Head of caudate nucleus (tissue), 42 donors: ENCODE measurements at places on chromosomes 11 and 22.

DNA sequence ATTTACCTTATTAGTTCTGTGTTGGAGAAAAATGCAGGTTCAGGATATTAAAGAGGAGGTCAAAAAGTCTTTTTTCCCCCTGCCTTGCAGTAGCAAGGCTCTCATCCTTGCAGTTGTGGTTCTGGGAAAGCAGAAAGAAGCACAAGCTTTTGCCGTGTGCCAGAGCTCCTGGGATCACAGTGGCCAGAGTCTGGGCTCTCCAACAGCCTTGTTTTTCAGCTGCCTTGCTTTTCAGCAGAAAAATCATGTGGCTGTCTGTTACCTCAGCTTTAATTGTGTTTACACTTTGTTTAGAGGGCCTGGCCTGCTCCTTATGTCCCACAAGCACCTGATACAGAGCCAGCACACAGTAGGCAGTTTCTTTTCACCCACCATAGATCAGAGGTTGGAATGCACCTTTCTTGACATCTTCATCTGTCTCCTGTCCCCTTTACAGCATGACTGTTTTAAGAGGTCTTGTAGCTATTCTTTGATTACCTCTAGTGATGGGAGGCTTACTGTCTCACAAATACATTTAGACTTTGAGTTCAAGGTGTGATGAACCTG lies 67.5 kb downstream of the TEAD1 start:
- no peak for DNase-seq

DNA sequence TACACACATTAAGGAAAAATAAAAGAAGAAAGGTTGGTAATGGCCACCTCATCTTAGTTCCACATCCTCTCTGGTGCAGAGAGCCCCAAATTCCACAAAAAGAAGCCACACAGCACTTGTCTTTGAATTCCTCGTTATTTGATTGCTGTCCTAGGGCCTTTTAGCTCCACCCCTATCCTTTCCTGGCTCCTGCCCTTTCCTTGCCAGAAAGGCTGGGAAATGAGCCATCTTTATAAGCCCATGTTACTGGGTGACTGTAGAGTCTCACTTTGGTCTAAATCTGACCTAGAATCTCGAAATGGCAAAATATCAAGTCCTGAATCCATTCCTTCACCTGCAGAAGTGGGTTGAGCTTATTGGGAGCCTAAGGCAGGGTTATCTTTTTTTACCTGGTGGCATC lies 4.3 kb upstream of the TMEM132A start:
- DNase-seq = no peak

DNA sequence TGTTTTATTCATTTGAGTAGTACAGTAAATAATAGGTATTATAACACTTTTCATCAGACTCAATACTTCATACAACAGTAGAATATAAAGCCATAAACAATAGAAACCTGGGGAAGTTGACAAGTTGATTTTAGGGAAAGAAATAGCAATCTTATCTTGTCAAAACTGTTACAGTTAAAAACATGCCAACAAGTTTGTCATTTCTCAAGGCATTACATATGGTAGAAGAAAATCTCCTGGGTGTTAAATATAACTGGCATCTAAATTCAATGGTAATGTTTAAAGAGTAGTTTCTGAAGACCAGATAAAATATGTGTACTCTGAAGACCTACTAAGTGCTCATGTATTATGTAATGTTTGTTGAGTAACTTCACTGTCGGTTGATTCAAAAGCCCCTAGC lies 75.1 kb downstream of the LRRC4C start:
- no peak for DNase-seq

DNA sequence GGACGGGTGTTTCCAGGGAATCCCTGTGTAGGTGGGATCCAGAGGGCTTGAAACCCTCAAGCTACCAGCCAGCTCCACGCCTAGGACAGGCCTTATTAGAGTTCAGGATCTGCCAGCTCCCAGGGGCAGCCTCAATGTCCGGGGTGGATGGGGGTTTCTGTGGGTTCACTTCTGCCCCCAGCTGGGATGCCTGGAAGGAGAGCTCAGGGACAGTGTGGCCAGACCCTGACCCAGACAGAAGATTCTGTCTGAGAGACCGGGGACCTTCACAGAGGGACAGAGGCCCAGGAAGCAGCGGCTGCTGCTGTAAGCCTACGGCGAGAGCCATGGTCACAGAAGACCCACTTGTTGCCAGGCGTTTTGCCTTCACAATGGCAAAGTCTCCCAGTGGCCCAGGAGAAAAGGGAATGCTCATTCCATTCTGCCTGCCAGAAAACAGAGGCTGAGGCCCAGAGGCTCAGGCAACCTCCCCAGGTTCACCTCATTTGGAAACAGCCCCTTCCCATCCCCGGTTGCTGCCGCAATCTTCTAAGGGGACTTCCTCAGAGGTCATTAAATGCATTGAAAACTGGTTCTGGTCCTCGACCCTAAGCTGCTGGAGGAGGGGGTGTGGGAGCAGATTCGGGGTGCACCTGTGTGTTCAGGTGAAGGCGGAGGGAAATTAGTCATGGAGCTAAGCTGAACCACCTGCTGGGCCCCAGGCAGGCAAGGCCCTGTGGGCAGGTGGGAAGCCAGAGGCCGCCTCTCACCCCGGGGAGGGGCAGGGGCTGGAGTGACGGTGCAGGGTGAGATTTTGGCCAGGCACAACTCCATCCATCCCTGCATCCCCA lies 4.9 kb upstream of the KRTAP5-6 start:
- DNase-seq = no peak

DNA sequence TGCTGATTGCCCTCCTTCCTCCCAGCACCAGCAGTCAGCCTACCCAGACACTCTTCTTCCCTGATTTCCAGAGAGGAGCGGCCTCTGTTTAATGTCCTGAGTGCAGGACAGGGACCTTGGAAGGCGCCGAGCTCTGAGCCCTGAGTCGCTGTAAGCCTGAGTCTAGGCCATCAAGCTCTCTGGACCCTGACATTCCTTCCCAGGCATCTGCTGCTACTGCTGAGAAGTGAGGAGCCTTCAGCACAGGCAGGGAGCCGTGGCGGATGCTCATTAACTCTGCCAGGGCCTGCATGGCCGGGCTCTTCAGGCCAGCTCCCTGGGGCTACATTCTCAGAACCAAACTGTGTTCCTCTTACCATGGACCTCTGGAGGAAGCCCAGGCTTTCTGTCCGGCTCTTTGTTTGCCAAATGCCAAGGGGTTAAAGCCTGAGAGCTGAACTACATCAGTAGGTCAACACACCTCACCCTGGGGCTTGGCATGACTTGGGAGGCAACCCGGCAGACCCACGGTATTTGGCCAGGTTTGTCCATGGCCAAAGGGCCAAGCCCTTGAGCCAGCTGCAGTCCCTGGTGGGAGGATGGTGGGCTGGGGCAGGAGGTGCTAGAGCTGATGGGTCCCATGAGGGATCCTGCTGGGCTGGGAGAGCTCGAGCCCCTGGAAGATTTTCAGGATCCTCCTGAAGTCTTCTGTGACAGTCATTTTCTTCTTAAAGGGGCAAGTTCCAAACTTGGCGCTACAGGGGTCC lies 721.4 kb downstream of the BRD1 start:
- DNase-seq = no peak

DNA sequence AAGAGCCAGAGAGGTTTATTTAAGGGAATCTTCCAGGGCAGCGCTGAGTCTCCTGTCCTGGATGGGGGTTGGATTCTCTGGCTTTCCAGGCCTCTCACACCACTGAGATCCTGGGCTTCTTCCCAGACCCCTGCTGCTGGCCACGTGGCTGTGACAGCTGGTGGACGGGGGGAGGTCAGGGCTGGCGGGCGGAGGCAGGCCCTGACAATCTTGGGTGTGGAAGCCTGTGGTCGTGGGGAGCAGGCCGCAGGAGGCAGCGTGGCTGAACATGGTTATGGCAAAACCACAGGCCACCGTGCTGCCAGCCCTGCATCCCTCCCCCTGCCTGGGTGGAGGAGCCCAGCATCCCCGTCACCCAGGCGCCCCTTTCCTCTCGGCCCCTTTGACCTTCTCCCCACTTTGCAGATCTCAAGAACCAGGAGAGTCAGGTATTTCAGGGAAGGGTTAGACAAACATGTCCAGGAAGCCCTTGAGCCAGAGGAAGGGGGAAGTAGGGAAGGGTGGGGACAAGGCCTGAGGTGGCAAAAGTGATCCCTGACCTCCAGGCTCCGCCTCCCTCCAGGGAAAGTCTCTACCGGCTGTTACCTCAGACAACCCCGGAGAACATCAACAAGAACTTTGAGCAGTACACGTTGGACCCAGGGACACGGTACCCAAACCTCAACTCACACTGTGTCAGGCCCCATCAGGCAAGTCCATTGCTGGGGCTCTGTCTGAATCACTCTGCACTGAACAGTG lies 111.8 kb downstream of the MICAL2 start:
- peak; percentile 44 for DNase-seq

GRCh38 chr11:114036147-114036811 lies 23.2 kb upstream of the ZBTB16 start:
- peak; percentile 69 for DNase-seq

- no peak for DNase-seq
Observed at GRCh38 chr11:67486481-67487195, 3.8 kb downstream of the AIP start.

DNA sequence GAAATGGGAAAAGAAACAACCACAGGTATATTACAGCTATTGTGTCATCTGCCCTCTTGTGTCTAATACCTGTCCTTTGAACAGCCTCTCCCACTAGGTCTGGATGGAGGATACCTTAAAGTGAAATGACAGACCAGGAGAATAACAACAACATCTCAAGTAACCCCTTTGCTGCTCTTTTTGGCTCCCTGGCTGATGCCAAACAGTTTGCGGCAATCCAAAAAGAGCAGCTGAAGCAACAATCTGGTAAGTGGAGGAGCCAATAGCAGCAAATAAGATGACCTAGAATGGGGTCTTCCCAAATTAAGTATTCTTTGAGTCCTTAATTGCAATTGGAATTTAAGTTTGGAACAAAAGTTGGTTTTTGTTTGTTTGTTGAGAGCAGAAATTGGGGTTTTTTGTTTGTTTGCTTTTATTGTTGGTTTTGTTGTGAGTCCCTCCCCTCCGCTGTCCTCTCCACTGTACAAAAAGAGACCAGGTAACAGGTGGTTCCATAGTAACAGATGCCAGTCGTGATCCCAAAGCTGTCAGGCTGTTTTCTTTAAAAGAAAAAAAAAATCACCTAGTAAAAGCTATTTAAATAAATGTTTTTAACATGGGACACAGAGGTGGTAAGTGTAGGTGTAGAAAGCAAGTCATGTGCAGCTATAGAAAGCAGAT lies 5.7 kb downstream of the UBE4A start:
- DNase-seq = no peak

DNA sequence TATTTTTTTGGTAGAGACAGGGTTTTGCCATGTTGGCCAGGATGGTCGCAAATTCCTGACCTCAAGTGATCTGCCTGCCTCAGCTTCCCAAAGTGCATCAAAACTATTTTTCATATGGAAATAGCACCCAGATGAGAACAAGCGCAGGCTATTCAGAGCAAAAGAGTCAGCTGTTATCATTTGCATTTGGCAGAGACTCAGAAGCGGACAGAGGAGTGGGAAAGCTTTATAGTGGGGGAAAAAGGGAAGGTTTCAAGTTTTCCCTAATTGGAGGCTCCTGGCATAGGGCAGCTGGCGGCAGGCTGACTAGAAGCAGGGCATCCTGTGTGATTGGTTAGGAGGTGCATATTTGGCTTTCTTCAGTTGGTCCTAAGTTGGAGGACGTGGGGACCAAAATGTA lies 20.2 kb downstream of the ATG13 start:
- DNase-seq = no peak

- DNase-seq = no peak
Observed at GRCh38 chr11:5198285-5198684, 2.2 kb downstream of the OR51V1 start.

GRCh38 chr22:21917181-21917958 lies 35.3 kb downstream of the PPM1F start:
- DNase-seq = peak; percentile 55

- no peak for DNase-seq
Observed at GRCh38 chr11:17635551-17635938, 83.8 kb upstream of the MYOD1 start.

- peak; percentile 33 for DNase-seq
Observed at GRCh38 chr11:13776134-13776815, 107.8 kb downstream of the FAR1 start.

- no peak for DNase-seq
Observed at GRCh38 chr11:62962391-62962790, 22.4 kb downstream of the SLC22A6 start.

DNA sequence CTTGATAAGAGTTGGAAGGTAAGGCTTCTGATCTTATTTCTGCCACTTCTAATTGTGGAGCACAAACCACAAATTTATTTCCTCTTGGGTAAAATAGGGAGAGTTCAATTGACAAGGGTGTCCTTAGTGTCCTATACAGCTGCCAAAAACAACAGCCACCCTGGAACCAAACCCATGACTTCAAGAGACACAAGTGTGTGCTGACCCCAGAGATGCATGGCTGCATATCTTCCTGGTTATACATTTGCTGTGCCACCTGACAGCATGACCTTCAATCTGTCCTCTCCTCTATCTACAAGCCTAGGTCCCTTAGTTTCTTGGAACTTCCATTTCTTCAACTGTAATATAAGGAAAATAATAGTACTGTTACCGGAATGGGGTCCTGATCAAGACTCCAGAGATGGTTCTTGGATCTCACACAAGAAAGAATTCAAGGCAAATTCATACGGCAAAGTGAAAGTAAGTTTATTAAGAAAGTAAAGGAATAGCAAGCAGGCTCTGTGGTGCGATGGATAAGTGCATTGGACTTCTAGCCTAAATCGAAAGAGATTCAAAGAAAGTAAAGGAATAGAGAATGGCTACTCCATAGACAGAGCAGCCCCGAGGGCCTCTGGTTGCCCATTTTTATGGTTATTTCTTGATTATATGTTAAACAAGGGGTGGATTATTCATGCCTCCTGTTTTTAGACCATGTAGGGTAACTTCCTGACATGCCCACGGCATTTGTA lies 15.5 kb upstream of the TMEM123 start:
- no peak for DNase-seq

DNA sequence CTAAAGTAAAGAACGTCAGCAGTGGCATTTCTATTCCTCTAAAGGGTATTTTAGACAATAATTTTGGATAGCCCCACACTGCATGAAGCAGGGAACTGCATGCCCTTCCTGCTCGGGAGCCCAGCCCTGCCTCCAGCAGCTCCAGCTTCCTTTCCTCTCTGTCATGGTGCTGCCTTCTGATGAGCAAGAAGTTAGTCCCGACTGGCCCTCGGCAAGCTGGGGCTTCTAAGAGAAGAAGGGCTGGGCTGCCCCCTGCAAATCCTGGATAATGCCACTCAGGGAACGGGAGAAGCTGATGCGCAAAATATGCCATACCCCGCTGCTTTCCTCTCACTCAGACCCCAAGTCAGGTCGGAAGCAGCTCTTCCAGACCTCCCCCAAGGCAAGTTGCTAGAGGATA lies 296.4 kb downstream of the ETS1 start:
- no peak for DNase-seq

- DNase-seq = peak; percentile 35
Observed at GRCh38 chr22:50581950-50582492, 628 bp downstream of the CHKB start.

DNA sequence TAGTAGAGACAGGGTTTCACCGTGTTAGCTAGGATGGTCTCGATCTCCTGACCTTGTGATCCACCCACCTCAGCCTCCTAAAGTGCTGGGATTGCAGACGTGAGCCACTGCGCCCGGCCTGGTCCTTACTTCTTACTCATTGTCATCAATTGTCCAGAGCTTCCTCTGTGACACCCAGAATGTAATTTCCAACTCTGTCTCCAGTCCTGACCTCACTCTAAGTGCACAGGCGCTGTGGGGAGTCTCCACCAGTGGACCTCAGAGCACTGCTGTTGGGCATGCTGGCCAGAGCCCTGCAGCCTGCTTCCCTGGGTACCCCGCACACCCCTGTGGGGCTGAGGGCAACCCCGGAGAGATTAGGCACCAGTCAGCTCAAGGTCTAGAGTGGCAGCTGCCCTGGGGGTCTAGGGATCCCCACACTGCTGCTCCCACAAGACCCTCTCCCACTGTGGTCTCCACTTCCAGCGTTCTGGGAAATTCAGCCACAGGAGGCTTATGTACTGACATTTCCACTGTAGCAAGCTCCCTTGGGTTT lies 1140.3 kb downstream of the TBC1D22A start:
- DNase-seq = no peak
